ENCODE measurements at places on chromosomes 11 and 22.
A peak's percentile ranks its signal among the peaks of the same experiment; 100 is the strongest.

- peak; percentile 61 for DNase-seq
Measured at GRCh38 chr11:111422494-111423249, 43.6 kb upstream of the POU2AF1 start.

DNA sequence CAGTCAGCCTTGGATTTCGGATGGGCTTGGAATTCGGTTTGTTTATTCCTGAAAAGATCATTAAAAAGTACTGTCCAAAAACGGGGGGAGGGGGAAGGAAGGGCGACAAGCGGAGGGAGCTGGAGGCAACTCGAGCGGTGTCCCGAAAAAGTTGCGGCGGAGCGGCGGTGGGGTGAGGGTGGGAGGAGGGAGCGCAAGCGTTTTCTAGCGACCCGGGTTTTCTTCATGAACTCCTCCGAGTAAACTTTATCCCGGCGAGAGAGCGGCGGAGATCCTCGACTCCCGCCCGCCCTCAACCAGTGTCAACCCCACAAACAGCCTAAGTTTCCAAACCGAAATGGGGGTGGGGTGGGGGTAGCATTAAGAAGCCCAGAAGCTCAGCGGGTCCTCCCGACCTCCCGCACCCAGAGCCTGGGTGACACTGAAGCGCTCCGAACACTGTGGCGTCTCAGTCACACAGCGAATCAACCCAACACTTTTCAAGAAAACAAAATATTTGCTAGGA is 133.0 kb upstream of the C11orf58 start:
- DNase-seq: no peak

GRCh38 chr11:5624489-5625279 is at the start of gene TRIM34:
Gene TRIM34 (plus strand): TSS chr11:5625001. CDS start chr11:5632332, 7,331 bp downstream.
- peak; percentile 52 for DNase-seq

DNA sequence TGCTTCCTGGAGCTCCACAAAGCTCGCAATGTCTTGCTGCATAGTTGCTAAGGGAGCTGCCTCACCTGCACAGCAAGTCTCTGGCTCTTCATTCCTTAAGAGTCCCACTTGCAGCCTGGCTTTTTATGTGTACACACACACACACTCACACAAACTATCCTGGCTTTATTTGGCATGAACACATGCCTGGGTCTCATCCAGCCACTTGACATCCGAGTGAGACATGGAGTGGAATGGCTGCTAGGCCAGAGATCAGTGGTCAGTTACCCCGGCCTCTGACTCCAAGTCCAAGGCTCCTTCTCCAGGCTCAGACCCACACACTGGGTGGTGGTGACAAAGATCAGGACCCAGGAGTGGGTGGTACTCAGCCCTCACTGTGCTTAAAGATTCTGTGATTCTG is 37.9 kb upstream of the CLTCL1 start:
- no peak for DNase-seq

- DNase-seq: no peak
Measured at GRCh38 chr11:107679255-107680024, 32.4 kb downstream of the SLN start.

- peak; percentile 33 for DNase-seq
Measured at GRCh38 chr11:119318240-119319135, 1.6 kb upstream of the MCAM start.

DNA sequence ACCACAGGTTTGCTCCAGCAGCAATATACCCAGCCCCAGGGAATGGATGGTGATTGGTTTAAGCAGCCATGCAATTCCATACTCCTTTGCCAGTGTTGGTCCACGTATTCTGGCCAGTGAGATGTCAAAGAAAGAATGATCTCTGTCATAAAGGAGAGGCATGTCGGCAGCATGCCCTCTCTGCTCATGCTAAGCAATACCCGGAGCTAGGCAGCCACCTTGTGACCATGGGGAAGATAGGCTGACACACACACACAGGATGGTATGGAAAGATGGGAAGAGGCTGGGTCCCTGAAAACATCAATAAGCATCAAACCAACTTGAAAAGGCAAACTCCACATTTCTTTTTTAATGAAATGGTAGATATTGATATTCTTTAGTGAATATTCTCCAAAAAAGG is 5.1 kb downstream of the ABCC8 start:
- DNase-seq: no peak

DNA sequence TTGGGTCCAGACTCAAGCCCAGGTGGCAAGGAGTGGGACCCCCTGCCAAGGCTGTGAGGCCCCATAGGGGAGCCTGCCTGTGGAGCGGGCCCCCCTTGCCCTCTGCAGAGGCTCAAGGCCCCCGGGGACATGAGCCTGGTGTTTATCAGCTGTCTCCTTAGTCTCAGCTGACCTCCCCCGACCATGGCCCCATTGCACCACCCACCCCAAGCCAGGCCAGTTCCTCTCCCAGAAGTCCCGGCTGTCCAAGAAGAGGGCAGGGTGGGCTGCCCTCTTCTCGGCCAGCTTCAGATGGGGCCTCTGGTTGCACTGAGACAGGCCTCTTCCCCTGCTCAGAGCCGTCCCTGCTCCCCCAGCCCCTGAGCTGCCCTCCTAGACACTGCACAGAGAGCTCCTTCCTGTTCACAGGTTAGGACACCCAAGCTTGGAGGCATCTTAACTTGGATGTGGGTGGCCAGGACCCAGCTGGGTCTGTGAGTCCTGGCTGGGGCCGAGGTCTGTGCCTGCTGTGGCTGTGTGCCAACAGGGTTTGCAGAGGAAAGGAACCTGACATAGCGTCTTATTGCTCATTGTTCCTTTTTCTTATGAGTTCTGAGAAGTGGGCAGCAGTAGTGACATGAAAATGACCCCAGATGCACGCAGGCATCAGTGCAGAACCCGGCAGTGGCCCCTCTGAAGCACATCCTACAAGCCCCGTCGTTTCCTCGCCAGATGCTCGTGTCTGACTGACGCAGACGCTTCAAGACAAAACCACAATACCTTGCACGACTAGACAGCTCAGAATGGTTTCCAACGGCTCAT is 5.4 kb downstream of the TRABD start:
- peak; percentile 77 for DNase-seq

- DNase-seq: no peak
Measured at GRCh38 chr22:19786264-19786585, 25.6 kb downstream of the TBX1 start.

- DNase-seq: peak; percentile 34
Measured at GRCh38 chr11:8019314-8020243, 32.4 kb downstream of the EIF3F start.

DNA sequence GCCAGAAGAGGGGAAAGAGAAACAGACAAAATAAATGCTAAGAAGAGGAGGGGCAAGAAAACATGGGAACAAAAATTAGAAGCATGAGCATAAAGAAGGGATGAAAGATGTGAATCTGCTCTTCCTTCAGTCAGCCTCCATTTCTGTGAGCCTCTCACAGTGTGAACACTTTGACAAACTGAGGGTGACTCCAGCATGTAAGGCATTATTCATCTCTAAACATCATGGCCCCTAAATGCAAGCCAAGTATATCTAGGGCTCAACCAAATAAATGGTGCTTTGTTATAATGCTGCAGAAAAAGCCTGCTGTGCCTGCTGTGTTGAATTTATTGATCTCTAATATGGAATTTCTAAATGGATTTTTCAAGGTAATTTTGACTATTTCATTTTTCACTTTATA is 281.3 kb downstream of the TTC28 start:
- DNase-seq: no peak

GRCh38 chr11:69250186-69251056 is 43.5 kb upstream of the MYEOV start:
- no peak for DNase-seq

GRCh38 chr11:130077671-130078070 is 8.0 kb downstream of the APLP2 start:
- DNase-seq: no peak

- DNase-seq: no peak
Measured at GRCh38 chr11:121499405-121499804, 46.6 kb upstream of the SORL1-AS1 start.

DNA sequence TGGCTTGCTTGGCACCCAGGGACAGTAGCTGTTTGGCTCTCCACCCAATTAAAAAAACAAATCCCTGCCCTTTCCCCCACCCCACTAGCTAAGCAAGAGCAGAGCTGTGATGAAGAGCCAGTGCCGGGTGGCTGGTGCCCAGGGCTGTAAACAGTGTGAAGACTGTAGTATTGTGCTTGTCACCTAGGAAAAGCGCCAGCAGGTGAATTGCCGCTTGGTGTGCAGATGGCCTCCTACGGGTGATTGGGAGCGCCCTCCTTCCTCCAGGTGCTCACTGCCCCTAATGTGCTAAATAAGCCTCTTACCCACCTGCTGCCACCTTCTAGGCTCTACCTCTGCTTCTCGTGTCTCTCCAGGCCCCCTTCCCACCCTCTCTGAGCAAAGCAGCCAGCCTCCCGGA is 18.4 kb upstream of the RAPSN start:
- no peak for DNase-seq

- no peak for DNase-seq
Measured at GRCh38 chr11:112732031-112732430, 229.2 kb upstream of the NCAM1 start.

DNA sequence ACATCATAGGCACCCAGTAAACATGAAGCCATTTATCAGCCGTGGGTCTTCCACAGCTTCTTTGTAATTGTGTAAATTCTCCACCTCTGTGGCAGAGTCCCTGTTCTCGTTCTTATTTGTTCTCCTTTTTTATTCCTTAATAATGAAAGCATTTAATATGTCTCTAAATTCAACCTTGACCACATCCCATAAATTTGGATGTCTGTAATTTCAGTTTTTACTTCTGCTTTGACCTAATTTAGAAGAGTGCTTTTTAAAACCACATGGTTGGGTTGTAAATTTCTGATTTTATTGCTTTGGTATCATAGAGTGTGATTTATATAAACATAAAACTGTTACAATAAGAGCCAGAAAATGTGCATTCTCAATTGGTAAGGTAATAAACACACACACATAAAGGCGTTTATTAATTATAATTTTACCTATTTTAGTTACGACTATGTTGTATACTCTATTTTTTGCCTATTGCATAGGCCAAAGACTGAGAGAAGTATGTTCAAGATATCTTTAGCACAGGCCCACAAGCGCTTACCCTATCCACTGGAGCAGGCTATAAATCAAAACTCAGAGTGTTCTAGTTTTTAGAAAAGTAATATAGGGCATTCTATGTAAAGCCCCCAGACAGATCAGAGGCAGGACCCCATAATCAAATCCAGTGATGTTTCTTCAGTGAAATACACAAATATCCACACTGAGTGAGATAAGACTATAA is 58.0 kb upstream of the CCND1 start:
- DNase-seq: no peak

DNA sequence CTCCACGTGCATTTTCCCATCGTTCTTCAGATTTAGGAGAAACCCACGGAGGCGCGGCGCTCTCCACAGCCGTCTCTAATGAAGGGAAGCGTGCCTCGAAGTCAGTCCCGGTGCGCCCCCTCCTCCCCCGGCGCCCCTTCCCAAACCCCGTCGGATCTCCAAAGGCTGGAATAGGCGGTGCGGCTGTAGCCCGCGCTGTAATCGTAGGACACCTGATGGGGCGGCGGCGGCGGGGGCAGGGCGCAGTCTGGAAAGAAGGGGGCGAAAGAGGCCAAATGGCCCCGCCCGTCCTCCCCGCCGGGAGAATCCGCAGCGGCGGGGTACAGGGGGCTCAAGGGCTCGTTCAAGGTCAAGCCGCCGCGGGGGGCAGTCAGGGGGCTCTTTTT is 1.3 kb downstream of the FAM181B start:
- peak; percentile 7 for DNase-seq

DNA sequence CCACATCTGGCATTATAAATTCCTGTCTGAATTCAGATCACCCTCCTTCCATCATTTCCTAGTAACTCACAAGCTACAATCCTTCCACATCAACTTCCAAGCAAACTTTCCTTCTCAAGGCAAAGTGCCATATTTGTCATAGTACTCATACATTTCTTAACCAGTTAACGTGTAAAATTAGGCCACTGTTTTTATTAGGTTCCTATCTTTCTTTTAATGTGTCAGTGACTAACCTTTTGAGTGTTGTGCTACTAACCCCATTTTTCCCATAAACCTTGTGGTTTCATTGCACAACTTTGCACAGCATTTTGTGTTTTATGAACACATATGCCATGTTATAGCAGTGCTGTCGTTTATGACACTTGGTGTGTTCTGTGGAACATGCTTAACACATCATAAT is 90.1 kb downstream of the KIF18A start:
- no peak for DNase-seq

DNA sequence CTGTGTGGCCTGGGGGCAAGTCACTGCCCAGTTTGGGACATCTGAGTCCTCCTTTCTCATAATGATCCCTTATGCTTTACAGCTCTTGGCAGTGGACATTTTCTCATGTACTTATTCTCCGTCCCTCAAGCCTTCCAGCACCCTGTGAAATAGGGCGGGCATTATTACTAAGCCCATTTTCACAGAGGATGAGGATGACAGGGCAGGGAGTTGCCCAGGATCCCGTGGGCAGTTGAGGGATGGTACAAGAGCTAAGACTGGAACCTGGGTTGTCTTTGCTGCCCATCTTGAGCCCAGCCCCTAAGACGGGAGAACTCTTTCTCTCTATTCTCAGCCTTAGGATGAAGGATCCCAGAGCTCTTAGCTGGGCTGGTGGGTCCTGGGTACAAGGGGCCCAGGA is 11.2 kb downstream of the CD82 start:
- DNase-seq: no peak

DNA sequence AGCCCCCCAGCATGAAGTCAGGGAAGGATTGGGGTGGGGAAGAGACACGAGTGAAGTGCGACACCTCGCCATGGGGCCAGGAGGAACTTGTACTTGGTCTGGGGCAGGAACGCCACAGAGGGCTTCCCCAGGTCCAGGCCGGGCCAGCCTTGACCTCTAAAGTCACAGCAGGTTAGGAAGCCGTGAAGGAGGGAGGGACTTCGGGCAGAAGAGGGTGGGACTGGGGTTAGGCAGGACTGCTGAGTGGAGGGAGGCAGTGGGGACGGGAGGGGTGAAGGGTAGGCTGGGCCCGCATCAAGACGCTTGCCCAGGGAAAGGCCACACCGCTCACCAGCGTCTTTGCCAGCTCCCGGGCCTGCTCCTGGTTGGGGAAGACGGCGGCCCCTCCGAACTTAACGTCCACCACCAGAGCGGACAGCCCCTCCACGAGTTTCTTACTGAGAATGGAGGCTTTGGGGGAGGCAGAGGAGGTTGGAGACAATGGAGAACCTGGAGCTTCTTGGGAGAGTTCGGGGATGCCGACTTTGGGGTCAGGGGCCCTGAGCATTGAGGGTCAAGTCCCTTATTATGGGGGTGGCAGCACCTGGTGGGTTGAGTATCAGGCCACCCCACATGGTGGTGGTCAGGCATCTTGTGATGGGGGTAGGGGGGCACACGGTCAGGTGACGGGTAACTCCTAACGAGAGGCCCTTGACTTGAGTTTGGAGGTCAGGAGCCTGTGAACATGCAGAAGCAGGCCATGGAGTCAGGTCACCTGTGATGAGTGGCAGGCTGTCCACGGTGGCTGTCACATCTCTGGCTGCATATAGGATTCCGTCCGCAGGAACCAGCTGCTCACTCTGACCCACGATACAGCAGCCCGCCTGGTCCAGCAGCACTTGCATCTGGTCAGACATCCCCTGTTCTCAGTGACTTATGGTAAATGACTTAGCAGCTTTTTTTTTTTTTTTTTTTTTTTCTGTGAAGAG is 1.7 kb upstream of the SCO2 start:
- peak; percentile 63 for DNase-seq

- DNase-seq: no peak
Measured at GRCh38 chr22:45651931-45652528, 19.6 kb upstream of the ATXN10 start.
